Stimulated activated CD4-positive, alpha-beta T cell treated with anti-CD3 and anti-CD28 coated beads, Interleukin-4, amount 100 ng/mL, for 4 hours (primary cell): ENCODE measurements at places on chromosomes 5 and 9.

DNA sequence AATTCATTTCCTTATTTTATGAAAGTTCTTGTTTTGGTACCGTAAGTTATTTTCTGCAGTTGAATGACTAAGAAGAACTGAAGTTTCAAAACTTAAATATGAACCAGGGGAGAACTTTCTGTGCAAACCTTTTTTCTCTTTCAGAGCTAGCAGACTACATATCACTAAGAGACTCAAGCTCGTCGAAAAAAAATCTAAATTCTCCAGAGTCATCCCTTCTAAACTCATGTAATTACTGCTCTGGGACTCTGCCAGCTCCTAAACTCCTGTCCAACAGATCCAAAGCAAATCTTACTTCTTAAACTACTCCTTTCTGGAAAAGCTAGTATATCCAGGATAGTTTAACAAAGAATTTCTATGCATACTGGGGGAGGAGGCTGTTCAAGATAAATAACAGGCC, 87.0 kb upstream of the NR5A1 start:
- no peak for DNase-seq

DNA sequence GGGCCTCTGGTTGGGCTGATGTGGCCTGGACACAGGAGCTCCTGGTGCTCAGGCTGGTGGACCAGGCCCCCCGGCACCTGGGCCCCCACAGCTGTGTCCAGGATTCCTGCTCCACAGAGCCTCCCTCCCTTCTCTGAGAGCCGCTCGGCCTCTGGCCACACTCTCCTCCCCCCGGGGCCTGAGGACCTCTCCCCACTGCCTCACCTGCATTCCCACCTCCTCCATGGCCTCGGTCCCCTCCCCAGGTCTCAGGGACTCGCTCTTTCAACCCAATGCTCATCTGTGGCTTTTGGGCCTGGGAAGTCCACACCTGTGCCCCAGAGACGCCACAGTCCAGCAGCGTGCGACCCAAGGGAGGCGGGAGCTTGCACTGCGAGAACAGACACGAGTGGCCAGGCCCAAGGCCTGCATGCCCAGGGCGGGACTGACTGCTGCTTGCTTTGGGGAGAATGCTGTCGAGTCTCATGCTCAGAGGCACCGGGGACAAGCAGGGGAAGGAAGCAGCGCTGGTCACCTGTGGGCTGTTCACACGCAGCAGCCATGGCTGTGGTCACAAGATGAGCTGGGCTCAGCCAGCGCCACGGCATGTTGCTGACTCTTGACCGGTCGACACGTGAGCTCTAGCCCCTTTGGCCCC, 14.6 kb downstream of the PAEP start:
- no peak for DNase-seq

- DNase-seq, result no peak
Observed at GRCh38 chr5:156971415-156971814, 8.4 kb upstream of the TIMD4 start.

GRCh38 chr5:136642976-136643375, 277.6 kb upstream of the TRPC7 start:
- no peak for DNase-seq

- no peak for DNase-seq
Observed at GRCh38 chr9:101635473-101635872, 40.7 kb upstream of the PPP3R2 start.
